Bronchial epithelial cell (primary cell): ENCODE measurements at places on chromosomes 7 and 10.

DNA sequence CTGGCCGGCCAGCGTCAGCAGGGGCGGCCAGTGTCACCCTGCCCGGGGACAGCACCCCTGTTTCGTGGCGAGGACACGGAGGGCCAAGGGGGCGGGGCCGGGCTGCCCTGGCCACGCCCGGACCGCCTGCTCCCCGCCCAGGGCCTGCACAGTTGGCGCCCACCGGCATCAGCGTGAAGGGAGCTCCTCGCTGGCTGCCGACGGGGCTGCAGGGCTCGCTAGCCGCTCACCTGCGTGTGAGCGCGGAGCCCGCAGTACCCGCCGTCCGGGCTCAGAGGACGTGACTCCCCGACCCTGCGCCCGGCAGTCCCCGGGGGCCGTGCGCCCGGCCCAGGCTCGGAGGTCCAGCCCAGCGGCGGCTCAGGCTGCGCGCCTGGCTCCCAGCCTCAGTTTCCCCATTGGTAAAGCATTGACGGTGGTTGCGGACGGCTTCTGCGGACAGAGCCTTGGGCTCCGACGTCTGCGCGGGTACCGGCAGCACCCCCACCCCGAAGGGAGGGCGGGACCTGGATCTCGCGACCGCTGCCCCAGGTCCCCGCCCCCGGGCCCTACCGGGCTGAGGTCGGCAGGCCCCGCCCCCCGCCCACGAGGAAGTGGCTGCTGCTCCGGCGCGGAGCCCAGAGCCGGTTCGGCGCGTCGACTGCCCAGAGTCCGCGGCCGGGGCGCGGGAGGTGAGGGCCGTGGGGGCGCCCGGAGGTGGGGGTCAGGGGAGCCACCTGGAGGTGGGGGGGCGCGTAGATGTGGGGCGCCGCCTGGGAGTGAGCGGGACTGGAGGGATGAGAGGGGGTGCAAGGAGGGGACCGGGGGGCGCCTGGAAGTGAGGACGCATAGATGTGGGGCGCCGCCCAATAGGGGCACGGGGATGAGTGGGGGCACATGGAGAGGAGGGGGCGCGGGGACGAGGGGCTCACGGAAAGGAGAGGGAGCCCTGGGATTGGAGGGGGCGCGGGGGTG lies at the start of gene ARPC1B:
Gene ARPC1B (plus strand): TSS at position 620 of the 954 bp plus-strand sequence. CDS start 10,985 bp downstream, outside the sequence.
- DNase-seq = peak; percentile 62

DNA sequence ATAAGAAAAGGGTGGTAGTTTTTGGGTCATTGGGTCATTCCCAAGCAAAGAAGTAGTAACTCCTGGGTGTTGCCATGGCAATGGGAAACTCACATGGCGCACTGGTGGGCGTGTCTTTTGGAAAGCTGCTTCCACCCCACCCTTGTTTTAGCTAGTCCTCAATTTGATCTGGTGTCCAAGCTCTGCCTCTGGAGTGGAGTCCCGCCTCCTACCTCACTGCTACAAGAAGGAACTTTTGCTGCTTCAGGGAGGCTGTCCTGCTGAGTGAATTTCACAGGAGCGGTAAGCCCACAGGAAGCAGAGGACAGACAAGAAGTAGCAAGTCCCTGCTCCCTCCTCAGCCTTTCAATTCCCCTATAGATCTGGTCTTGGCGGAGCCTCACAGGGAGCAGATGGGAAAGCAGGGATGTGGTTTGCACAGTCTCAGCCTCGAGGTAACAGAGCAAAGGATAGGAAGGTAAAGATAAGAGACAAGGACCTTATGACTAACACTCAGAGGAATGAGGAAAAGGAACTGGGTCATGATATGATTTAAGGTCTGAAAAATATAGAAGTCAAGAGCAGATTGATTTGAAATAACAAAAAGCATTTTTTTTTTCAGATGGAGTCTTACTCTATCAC lies 700.3 kb downstream of the TNS3 start:
- DNase-seq = peak; percentile 68

DNA sequence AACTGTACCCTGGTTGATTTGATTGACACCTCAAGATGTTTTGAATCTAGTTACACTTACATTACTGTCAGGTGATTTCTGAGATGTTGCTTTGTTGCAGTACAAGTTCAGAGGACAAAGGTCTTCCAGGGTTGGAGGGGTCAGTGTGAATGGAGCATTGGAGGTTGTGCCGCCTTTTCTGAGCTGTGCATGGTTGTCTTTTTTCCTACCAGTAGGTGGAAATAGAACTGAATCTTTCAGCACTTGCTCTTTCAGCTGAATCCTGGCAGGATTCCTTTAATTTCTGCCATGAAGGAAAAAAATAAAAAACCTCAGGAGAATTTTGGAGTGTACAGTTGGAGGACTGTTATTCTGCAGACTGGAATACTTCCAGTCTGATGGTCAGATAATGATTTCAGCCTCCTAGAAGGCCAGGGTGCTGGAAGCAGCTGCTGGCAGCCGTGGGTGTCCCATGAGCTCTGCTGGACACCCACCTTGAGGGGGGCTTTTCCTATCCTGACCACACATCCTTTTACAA lies 82.7 kb downstream of the PLCE1 start:
- no peak for DNase-seq

DNA sequence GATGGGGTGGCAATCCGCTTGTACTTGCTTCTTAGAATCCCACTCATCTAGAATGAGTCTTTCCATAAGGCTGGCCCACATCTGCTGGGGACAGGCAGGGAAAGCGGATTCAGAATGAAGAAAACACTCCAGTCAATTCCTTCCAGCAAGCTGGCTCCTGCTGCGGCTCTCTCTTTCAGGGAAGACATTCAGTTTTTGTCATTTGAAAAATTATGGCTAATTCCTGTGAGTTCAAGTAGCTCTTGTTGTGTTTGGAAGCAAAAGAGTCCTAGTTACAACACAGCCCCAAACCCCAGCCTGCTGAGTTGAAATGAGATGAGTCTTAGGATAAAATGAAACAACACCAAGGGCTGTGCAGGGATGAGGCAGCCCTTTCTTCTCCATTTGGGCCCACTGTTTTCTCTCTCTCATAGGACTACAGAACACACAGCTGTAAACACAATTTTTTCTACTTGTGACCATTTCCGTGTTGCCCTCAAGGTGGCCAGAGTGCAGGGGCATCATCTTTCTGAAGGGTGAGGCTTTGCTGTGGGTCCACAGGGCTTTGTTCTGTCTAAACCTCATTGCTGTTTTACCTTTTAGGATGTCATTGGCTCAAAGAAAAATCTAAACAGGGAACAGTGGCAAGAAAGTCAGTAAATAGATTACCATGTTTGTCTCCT lies 90.8 kb upstream of the EEPD1 start:
- no peak for DNase-seq

DNA sequence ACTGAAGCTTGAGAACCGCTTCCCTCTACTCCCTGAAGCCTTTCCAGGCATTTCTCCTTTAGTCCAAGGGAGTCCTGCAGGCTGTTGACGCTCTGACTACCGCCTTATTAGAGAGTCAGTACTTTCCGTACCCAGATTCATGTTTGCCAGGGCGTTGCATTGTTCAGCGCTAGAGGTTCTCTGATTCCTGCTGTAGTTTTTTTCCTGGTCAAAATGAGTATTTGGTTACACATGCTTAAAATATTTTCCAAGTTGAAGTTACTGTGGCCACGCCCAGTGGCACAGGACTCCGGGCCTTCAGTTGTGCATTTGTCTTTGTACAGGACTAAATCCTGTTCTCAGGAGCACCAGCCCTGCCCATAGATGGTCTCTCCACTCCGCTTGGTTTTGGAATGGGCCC lies 7.9 kb downstream of the MTURN start:
- DNase-seq = peak; percentile 91

- DNase-seq = peak; percentile 94
These were observed 210.4 kb downstream of the SKIDA1 start for GRCh38 chr10:21314906-21315644.

DNA sequence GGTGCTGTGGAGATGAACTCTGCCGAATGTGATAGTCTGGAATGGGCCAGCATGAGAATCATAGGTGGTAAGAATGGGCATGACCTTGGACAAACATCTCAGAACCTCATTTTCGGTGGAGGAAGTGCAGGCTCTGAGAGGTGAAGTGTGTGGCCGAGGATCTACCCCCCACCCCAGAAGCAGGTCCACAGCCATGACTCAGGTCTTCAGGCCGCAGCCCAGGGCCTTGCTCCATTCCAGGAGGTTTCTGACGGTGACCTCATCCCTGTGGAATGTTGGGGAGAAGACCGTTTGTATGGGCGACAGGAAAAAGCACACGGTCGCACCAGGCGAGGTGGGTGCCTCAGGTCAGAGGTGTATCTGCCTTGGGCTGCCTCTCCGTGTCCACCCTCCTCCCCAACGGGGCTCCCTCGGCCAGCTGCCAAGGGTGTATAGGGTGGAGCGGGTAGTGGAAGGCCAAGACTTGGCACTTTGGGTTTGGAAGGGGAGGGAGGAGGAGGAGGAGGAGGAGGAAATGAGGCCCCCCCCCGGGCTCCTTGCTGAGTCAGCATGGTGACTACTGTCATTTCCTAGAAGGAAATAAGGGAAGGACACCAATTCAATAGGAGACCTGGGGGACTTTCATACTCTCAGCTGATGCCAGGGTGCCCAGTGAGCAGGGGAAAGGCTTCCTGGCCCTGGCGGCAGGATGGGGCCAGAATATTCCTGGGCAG lies 168.0 kb upstream of the RHEB start:
- peak; percentile 94 for DNase-seq

- no peak for DNase-seq
These were observed 163.1 kb downstream of the ZNF438 start for GRCh38 chr10:30868611-30869010.

DNA sequence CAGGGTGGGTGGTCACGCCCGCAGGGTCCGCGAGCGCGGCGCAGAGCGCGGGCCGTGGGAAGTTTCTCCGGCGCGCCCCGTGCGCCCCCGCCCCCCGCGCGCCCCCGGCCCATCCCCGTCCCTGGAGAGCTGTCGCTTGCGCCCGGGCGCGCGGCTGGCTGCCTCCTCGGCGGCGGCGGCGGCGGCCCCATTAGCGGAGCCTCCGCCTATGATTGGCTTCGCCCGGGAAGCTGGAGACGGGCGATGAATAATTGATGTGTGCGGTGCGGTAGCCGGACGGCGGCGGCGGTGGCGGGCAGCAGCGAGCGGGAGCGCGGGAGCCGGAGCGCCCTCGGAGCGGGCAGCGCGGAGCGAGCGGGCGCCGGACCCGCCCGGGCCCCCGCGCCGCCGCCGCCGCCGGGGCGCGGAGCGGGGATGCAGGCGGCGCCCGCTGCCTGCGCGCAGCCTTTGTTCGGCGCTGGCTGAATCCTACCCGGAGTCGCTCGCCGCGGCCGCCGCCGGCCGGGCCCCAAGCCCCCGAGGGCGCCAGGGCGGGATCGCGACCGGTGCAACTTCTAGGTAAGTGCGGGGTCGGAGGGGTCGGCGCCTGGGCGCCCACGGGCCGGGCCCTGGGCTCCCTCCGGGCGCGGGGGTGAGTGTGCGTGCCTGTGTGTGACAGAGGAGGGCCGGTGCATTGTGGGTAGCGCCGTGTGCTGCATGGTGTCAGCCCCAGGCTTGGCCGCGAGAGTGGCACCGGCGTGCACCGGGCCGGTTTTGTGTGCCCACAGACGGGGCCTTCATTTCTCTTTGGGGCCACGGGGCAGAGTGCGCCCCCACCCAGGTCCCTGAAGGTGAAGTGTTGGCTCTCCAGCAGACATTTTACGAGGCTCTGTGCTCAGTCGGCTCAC lies 103.8 kb upstream of the PPIF start:
- no peak for DNase-seq

- DNase-seq = peak; percentile 89
These were observed 3.8 kb upstream of the CRCP start for GRCh38 chr7:66110856-66111255.

- no peak for DNase-seq
These were observed 1.9 kb downstream of the BNIP3 start for GRCh38 chr10:131979821-131980270.

GRCh38 chr7:127066974-127067373 lies 185.8 kb downstream of the GRM8 start:
- no peak for DNase-seq

DNA sequence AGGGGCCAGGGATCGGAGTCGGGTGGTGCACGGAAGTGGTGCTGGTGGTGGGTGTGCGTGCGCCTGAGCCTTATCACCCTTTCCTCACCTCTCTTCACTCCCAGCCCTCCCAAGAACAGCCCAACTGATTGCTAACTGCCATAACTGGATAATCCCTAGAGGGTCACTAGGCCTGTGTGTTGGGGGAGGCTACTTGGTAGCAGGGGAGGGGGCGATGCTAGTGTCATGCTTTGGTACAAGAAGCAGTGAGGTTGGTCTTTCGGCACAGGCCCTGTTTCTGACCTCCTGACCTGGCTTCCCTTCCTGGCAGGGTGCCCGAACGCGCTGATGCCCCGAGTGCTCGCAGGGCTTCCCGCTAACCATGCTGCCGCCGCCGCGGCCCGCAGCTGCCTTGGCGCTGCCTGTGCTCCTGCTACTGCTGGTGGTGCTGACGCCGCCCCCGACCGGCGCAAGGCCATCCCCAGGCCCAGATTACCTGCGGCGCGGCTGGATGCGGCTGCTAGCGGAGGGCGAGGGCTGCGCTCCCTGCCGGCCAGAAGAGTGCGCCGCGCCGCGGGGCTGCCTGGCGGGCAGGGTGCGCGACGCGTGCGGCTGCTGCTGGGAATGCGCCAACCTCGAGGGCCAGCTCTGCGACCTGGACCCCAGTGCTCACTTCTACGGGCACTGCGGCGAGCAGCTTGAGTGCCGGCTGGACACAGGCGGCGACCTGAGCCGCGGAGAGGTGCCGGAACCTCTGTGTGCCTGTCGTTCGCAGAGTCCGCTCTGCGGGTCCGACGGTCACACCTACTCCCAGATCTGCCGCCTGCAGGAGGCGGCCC lies 652 bp downstream of the KAZALD1 start:
- DNase-seq = no peak

DNA sequence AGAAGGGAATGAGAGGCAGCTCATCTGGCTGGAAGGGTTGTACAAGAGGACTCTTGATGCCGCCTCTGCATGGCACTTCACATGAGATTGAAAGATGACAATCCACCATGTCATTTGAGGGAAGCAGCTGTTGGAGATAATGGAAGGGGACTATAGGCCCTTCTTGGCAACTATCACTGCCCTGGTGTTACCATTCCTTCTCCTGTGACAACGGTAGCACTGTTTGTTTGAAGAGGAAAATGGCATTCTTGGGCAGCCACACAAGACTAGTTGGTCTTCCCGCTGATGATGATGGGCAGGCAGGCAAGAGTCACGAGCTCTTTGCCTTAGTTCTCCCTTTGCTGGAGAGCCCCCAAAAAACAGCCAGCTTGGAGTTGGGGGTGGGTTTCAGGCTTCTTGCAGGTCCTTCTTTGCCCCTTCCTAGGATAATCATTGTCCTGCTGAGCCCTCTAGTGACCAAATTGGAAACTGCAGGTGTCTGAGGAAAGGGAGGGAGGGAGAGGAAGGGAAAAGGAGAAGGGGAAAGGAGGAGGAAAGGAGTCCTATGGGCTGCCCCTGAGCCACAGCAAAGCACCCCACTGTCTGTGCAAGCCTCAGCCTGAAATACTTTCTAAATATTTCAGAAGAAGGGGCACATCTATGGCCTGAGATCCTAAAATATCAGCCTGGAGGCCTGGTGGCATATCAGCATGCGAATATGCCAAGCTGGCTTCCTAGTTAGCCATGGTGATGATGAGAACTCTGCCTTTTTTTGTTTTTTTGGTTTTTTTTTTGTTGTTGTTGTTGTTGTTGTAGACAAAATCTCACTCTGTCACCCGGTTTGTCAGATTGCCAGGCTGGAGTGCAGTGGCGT lies 165.6 kb upstream of the KMT2E start:
- peak; percentile 23 for DNase-seq
